ENCODE measurements at places on chromosomes 16 and 17.
A peak's percentile ranks its signal among the peaks of the same experiment; 100 is the strongest.

- no peak for DNase-seq
Observed at GRCh38 chr17:34713687-34714086, 134.3 kb downstream of the TMEM132E start.

GRCh38 chr16:17062676-17063075 is 408.1 kb downstream of the XYLT1 start:
- DNase-seq: no peak

- no peak for DNase-seq
Observed at GRCh38 chr17:57442914-57443571, 186.7 kb downstream of the MSI2 start.

GRCh38 chr17:82702231-82702927 is 3.9 kb upstream of the RAB40B start:
- no peak for DNase-seq

DNA sequence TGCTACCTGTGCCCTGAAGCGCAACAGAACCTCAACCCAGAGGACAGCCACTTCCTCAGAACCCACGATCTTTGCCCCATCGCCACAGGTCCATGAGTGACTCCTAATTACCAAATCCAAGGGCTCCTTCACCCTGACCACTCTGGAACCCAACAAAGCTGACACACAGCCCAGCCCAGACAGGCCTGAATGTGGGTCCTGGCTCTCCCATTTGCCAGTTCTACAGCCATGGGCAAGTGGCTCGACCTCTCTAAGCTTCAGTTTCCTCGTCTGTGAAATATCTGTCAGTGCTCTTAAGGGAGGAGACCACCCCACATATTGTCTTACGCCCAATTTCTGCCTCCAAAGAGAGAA is 18.0 kb upstream of the ENDOV start:
- no peak for DNase-seq

DNA sequence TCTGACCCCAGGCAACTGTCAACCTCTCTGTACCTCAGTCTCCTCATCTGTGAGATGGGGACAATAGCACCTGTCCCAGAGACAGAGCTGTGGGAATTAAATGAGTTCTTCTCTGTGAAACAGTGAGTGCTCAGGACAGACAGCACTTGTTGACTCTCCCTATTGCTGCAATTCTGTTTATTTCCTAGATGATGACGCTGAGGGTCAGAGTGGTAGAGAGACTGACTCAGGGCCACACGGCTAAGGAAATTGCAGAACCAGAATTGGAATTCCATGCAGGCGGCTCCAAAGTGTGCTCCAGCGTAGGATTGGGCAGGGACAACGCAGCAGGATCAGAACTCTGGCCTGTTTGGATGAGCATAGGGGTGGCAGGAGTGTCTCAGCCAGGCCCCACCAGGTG is 302.2 kb downstream of the C16orf95 start:
- DNase-seq: no peak

GRCh38 chr16:71406724-71407123 is 35.1 kb downstream of the TLE7 start:
- DNase-seq: no peak

DNA sequence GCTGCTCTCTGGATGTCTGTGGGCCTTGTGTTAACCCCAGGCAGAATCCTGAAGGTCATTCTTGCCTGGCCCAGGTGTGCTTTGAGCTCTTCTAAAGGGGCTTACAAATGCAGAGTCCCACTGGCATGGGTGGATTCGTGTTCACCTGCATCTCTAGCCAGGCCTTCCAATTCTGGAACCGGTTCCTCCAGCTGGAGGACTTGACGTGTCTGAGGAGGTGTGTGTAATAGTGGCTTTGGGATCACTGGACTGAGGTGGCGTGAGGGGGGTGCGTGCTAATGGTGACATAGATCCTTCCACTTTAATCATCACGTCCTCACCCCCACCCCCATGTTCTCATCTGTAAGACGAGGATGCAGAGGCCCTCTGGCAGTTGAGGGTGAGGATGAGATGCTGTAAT is 4.8 kb downstream of the GSE1 start:
- DNase-seq: no peak

- no peak for DNase-seq
Observed at GRCh38 chr16:79605999-79606398, 5.5 kb upstream of the MAF start.

GRCh38 chr17:77424585-77425344 is 284.0 kb downstream of the SEC14L1 start:
- DNase-seq: peak; percentile 88
